ENCODE measurements at places on chromosomes 2 and 18.

DNA sequence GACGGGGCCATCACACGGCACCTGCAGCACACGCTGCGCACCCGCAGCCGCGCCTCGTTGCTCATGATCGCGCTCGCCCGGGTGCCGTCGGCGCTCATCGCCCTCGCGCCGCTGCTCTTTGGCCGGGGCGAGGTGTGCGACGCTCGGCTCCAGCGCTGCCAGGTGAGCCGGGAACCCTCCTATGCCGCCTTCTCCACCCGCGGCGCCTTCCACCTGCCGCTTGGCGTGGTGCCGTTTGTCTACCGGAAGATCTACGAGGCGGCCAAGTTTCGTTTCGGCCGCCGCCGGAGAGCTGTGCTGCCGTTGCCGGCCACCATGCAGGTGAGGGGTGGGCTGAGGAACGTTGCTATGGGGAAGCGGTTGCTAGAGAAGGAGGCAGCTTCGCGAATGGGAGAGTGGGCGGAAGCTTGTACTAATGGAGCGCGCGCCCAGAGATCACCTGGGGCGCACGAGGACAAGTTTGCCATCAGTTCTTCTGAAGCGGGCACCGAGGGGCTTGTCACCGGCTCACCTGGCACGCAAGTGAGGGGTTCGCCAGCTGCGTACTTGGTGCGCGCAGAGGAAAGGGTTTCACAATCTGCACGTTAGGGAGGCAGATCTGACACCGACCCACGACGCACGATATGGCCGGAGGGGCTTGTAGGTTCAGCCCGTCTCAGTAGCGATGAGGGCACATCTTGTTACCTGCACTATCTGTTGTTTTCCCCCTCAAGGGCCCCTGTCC is 45.6 kb downstream of the DDX18 start:
- H3K27me3 ChIP-seq = no peaks in the 10 kb centered on the region
- no peak for DNase-seq
- H3K27ac ChIP-seq = no peak overlapping the region
- no peak overlapping the region for H3K4me3 ChIP-seq

- H3K36me3 ChIP-seq = no peaks in the 10 kb centered on the region
- no peaks in the 10 kb centered on the region for H3K27me3 ChIP-seq
- H3K4me3 ChIP-seq = no peak overlapping the region
These were observed 71.8 kb upstream of the STAM2 start for GRCh38 chr2:152247337-152247695.

- H3K27me3 ChIP-seq = no peaks in the 10 kb centered on the region
- H3K36me3 ChIP-seq = no peaks in the 10 kb centered on the region
- H3K4me1 ChIP-seq = no peaks in the 10 kb centered on the region
- no peak for DNase-seq
These were observed 173.7 kb downstream of the CELF4 start for GRCh38 chr18:37391698-37392548.

DNA sequence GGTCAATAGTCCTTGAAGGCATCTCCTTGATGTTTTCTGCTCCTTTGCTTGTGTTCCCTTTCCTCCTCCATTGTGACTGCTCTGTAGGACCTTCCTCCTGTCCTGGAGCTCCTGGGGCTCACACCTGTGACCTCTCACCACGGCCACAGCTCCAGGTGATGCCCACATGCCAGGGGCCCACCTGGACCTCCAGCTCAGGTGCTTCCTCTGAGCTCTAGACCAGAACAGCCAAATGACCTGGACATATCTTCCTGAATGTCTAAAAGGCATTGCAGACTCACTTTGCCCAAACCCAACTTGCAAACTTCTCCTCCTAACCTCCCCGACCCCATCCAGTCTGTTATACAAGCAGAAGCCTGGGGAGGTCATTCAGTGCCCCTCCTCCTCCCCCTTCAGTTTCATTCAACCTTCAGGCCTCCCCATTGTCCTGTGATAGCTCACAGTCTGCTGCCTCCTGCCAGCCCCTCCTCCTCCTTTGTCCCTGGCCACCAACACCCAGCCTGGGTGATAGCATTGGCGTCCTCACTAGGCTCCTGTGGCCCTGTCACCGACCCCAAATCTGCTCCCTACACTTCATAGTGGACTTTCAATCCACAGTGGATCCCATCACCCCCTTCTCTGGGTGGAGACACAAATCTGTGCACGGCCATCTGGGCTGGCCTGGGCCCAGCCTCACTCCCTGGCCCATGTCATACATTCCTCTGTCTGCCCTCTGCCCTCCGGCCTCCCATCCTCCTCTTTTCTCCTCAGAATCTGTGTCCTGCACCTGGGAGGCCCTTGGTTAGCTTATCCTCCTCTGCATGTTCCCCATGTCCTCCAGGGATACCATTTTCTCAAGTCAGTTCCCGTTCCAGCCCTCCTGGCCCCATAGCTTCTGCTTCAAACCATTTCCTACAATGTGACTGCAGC is 310.4 kb upstream of the HDAC4 start:
- DNase-seq = peak; percentile 19
- no peaks in the 10 kb centered on the region for H3K36me3 ChIP-seq
- no peak overlapping the region for H3K4me3 ChIP-seq
- H3K4me1 ChIP-seq = no peaks in the 10 kb centered on the region
- no peak overlapping the region for H3K27ac ChIP-seq

GRCh38 chr2:95206096-95206495 is 1.2 kb upstream of the ZNF892 start:
- peaks cover 4% of the 10 kb centered on the region for H3K36me3 ChIP-seq
- H3K4me1 ChIP-seq = no peaks in the 10 kb centered on the region
- H3K4me3 ChIP-seq = no peak overlapping the region
- H3K27ac ChIP-seq = no peak overlapping the region
- no peak for DNase-seq
- H3K27me3 ChIP-seq = no peaks in the 10 kb centered on the region

GRCh38 chr2:220949466-220949865 is 622.6 kb downstream of the EPHA4 start:
- H3K36me3 ChIP-seq = no peaks in the 10 kb centered on the region
- H3K27me3 ChIP-seq = no peaks in the 10 kb centered on the region
- H3K4me3 ChIP-seq = no peak overlapping the region
- no peaks in the 10 kb centered on the region for H3K4me1 ChIP-seq
- H3K27ac ChIP-seq = no peak overlapping the region

All from aorta (tissue), 5 donors.